ENCODE measurements at places on chromosomes 13 and 19.

- DNase-seq: no peak
These were observed 442 bp downstream of the REXO1 start for GRCh38 chr19:1847684-1848398.

DNA sequence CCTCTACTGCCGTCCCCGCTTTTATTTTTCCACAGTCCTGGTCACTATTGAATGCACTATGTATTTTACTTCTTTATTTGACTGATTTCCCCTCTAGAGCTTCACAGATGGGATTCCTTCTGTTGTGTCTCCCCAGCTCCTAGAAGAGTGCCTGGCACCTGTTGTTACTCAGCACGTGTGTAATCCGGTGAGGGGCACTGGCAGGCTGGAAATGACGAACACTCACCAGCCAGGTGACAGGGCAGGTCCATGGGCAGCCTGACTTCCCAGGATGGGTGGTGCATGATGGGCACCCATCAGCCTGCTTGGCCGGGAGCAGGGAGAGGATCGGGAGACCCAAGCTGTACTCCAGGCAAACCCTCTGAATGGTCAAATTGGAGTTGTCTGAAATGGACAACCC lies 67.2 kb downstream of the CEBPG start:
- no peak for DNase-seq

GRCh38 chr13:106072014-106072413 lies 463.4 kb downstream of the EFNB2 start:
- no peak for DNase-seq

- DNase-seq: no peak
These were observed 3.4 kb downstream of the PEAK3 start for GRCh38 chr19:2278459-2279158.

DNA sequence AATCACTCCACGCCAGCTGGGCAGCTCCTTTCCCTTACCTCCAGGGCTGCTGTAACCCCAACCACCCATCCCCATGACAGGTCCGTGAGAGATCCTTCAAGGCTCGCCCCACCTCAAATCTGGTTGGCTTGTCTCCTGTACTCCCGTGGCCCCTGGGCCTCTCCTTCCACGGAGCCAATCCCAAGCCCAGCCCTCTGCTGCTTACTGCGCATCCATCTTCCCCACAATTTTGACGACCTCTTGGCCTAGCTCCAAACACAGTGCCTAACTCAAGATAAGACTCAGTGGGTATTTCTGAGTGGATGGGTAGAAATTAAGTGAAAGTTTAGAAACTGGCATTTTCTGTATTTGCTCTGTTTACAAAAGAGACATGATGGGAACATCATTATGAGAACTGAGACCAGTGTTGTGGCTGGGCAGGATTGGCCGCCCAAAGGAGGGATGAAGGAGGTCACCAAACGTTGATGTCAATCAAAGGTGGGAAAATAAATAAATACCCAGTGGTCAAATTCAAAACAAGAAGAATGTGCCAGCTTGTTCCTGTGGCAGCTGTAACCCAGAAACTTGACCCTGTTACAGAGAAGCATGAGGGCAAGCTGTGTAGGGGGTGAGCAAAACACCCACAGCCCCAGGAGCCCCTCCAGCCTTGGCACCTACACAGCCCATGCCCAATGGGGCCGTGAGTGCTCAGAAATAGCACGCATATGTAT lies 162.2 kb downstream of the ABCC4 start:
- no peak for DNase-seq

GRCh38 chr19:9144920-9145319 lies 4.7 kb downstream of the ZNF317 start:
- DNase-seq: no peak

Data from T-helper 1 cell (primary cell).